GM23338 (cell line): ENCODE measurements at places on chromosomes 7 and 10. TPM values are rescaled to one million over a fixed set of nuclear protein-coding genes. Genes with fewer than 3 reads are reported as not detected.

- no peak overlapping the region for H3K4me3 ChIP-seq
- H3K27me3 ChIP-seq, result peaks cover 19% of the 10 kb centered on the region; the same call in 1 of the 2 replicates
- no peaks in the 10 kb centered on the region for H3K36me3 ChIP-seq
- DNase-seq, result no peak
- no peak overlapping the region for H3K27ac ChIP-seq
Measured at GRCh38 chr10:133515471-133515870, 11.7 kb upstream of the CYP2E1 start.

DNA sequence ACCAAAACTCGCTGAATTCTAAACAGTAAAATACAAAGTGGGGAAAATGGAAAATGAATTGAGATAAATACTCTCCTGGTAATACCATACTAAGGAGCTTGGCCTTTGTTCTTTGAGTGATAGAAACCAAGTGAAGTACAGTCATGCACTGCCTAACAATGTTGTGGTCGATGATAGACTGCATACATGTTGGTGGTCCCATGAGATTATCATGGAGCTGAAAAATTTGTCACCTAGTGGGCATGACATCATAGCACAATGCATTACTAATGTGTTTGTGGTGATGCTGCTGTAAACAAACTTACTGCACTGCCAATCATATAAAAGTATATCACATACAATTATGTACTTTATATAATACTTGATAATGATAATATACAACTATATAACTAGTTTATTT, 419.1 kb downstream of the ARL4A start:
- no peak overlapping the region for H3K4me3 ChIP-seq
- H3K27ac ChIP-seq, result no peak overlapping the region
- DNase-seq, result no peak
- H3K36me3 ChIP-seq, result no peaks in the 10 kb centered on the region
- H3K4me1 ChIP-seq, result no peaks in the 10 kb centered on the region

- no peak for DNase-seq
- H3K27me3 ChIP-seq, result no peaks in the 10 kb centered on the region
- no peaks in the 10 kb centered on the region for H3K36me3 ChIP-seq
- H3K27ac ChIP-seq, result no peak overlapping the region
Measured at GRCh38 chr10:3893901-3894563, 109.0 kb upstream of the KLF6 start.

DNA sequence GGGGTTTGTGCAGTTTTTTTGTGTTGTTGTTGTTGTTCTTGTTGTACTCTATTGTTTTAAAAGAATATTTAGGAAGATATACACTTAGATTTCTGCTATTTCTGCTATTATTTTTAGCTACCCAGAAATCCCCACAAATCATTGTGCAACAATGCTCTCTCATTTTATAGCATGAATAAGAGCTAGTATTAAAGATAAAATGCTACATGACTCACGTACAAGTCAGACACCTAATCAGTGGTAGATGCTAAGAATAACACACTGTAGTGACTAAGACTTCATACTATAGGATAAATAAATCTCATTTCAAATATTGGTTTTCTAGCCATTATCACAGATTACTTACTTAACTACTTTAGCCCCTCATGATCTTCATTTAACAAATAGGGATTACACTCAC, 920.5 kb downstream of the KCNMA1 start:
- no peak overlapping the region for H3K27ac ChIP-seq
- H3K36me3 ChIP-seq, result no peaks in the 10 kb centered on the region; the same call in 1 of the 2 replicates
- DNase-seq, result no peak
- no peaks in the 10 kb centered on the region for H3K4me1 ChIP-seq

DNA sequence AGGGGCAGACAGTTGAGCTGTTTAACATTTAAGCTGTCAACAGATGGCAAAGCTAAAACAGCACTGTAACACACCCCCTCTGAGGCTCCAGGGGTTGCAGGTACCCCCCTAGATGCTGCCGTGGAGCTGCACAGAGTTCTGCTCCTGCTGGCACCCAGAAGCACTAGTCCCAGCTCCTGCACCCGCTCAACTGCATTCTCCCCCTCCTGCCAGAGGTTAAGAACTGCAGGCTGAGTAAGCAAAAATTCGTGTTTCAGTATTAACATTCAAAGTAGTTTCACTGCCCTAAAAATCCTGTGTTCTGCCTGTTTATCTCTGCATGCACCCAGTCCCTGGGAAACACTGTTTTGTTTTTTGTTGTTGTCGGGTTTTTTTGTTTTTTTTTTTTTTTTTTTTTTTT, 790.8 kb upstream of the KCND2 start:
- H3K36me3 ChIP-seq, result no peaks in the 10 kb centered on the region
- no peaks in the 10 kb centered on the region for H3K27me3 ChIP-seq
- no peak overlapping the region for H3K27ac ChIP-seq
- H3K4me1 ChIP-seq, result peaks cover 3% of the 10 kb centered on the region; the same call in 1 of the 2 replicates
- no peak overlapping the region for H3K4me3 ChIP-seq

PLXNA4 gene
- total RNA-seq, result 0.54 and 0.80 TPM in 2 replicates

FGL2 gene
- not detected in 2 replicates for total RNA-seq

CCDC6 gene
- 66.9 and 69.4 TPM in 2 replicates for total RNA-seq

PIP gene
- total RNA-seq, result not detected in 2 replicates

KCNIP2 gene
- total RNA-seq, result 2.2 and 2.9 TPM in 2 replicates
